ENCODE measurements at places on chromosomes 5 and 9.

DNA sequence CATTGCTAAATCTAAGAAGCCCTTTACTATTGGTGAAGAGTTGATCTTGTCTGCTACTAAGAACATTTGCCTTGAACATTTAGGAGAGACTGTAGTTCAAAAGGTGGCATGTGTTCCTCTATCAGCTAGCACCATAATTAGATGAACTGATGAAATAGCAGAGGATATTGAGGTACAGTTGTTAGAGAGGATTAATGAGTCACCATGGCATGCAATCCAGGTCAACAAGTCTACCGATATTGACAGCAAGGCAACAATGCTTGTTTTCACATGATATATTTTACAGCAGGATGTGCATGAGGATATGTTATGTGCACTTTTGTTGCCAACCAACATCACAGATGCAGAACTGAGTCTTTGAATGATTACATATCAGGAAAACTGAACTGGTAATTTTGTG is 134.3 kb upstream of the CDH9 start:
- no peak for DNase-seq

GRCh38 chr9:81861644-81862043 is 66.6 kb upstream of the SPATA31D4 start:
- no peak for DNase-seq

DNA sequence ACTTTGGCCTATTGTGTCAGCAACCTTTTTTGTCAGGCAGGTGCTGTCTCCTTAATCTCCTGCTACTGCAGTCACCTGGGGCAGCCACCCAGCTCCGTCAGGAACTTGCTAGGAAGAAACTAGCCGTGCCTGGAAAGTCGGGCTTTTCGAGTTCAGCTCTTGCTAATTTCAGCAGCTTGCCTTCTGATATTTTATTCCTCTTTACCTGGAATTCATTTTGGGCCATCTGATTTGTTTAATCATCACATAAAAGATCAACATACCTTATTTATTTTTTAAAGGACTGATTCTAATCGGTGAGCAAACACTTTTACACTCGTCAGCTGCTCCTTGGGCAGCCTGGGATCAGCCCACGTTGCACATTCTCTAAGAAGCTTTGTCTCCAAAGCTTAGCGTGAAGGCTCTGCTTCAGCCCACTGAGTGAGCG is 42.2 kb downstream of the PRLR start:
- no peak for DNase-seq

DNA sequence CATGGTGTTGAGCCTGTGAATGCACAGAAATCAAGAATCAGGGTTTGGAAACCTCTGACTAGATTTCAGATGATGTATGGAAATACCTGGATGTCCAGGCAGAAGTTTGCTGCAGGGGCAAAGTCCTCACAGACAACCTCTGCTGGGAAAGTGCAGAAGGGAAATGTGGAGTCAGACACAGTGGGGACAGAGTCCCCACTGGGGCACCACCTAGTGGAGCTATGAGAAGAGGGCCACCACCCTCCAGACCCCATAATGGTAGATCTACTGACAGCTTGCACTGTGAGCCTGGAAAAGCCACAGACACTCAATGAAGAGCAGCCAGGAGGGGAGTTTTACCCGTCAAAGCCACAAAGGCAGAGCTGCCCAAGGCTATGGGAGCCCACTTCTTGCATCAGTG is 181.9 kb upstream of the SEMA6A start:
- no peak for DNase-seq

DNA sequence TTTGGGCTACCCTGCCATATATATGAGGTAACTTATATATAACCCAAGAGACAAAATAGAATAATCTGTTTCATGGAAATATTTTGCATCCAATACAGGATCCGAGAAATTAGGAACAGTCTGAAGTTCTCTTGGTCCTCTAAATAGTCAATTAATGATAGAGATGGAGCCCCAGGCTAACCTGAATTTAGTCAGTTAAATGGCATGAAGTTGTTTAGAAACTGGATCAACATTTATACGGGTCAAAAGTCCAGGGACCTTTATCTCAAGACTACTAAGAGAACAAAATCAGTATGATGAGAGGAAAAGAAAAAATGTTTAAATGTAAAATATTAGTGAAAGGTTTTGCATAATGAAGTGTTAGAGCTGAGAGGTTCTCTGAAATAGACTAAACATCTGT is 303.3 kb upstream of the ACTBL2 start:
- DNase-seq: no peak

DNA sequence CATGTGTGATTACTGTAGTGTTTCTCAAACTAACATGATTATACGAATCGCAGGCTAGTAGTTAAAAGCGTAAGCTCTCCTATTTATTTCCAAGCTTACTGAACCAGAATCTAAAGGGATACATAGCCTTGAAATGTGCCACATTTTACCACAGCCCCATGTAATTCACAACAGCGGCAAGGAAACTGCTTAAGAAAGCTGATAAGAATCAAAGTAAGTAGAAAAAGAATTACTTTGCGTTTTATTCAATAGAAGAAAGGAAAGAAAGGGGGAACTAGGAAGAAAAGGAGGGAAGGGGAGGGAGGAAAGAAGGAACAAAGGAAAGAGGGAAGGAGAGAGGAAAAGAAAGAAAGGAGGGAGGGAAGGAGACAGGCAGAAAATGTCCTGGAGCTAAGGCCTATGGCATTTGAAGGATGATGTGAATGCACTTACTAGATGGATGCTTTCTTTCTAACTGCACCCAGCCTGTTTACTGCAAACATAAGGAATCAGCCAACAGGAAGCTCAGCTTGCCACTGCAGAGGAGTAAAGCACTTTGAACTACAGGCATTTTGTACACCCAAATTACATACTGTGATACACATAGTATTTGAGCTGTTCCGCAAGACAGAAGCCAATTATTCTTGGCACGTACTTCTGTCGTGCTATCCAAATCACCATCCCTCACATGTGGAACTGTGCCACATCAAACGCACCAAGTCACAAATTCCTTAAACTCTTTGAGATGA is 521.7 kb downstream of the RAB3C start:
- DNase-seq: no peak

DNA sequence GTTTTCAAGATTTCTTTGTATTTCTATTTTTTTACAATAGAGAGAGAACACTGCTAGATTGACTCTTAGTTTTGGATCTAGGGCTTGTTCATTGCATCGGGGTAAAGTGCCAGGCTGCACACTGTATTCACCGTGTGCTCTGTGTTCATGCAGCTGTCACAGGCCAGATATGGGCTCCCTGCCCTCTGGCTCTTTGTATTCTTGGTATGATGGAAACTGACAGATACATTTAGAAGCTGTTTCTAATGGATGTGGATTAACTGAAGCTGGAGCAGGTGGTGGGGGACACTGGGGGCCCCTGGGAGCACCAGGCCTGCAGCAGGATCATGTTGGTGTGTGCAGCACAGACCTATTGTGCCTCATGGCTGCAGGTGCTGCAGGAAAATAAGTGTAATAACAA is 28.0 kb downstream of the SLC36A1 start:
- DNase-seq: no peak

DNA sequence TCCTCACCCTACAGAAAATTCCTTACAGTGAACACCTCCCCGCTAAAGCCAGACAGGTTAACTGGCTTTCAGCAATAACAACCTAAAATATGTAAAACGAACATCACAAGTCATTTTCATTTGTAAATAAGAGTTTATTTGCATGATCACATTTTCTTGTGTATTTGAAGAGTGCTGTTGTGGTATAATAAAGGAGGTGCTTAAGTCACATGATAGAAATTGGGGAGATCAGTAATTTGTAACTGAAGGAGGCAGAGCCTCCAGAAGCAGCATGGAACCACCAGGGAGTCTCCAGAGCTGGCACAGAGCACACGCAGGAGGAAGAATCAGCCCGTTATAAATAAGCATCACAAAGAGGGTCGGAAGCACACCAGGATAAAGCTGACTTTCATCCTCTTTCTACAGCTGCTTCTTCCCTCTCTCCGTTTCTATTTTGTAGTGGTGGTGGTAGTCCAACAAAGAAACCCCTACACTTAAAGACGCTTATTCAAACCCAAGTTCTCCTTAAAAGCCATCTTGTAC is 210.6 kb downstream of the MAPKAP1 start:
- DNase-seq: no peak

DNA sequence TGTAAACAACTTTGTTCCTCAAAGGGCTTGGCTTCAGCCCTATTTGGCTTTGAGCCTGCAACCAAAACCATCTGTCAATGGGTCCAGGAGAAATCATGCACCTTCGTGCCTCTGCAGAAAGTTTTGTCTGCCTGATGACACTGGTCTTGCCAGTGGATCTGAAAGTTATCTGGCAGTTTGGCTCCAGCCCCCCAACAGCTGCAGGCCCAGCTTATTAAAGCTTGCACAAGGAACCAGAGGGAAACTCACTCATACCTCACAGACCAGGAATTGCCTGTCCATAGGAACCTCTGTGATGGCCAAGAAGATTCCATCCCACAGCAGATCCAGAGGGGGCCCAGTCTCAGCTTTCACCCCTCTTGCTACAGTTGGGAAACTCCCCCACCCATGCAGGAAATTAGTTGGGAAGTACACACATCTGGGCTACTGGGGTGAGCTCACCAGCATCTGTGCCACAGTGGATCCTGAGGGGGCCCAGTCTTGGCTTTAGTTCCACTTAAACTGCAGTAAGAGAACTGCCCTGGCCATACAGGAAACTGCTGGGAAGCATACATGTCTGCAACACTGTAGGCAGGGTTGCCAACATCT is 265.5 kb downstream of the GRIA1 start:
- DNase-seq: no peak

DNA sequence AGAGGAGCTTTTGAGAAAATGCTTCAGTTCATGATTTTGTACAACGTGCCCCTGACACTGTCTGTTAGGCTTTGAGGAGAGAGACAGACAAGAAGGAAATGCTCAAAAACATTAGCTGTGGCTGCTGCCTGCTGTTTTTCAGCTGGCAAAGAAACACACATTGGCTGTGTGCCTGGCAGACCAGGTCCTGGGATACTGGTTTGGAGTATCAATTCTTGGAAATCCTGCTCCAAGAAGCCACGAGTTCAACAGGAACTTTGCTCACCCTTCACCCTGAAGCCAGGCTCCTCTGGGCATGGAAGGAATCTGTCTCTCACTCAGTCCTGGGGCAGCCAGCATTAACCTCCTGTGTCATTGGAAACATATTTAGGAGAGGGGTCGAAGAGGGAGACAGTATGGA is 245.5 kb downstream of the AUH start:
- DNase-seq: no peak

- no peak for DNase-seq
These were observed 162.4 kb downstream of the TTC39B start for GRCh38 chr9:15144622-15145061.

GRCh38 chr9:114375386-114376175 is 12.2 kb downstream of the AKNA start:
- DNase-seq: peak; percentile 46

DNA sequence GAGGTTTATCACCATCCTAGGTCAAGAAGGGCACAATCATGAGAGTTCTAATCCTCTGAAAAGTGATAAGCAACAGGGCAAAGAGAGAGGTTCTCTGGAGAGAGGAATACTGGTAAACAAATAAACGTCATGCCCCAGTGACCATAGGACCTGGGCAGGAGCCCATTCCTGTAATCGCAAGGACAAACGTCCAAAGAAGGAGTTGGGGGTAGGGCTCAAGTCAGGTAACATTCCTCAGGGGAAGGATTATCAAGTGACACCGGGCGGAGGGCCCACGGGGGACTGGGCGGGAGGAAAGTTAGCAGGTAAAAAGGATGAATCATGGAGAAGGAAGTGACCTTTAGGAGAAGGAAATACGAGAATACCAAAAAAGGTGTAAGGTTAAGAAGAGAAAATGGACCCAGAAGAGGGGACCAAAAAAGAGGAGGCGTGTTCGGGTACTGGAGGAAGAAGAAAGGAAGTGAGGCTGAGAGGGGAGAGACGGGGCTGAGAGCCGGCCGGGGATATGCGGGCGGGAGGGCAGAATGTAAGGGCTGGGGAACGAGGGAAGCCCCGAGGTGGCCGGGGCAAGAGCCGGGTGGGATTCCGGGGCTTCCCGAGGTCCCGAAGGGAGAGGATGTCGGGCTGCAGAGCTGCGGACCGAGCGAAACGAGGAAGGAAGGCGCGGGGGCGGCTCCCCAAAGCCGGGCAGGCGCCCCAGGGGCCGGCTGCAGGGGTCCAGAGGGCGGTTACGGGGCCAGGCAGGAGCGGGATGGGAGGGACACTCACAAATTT is 583 bp downstream of the DIAPH1 start:
- peak; percentile 65 for DNase-seq

DNA sequence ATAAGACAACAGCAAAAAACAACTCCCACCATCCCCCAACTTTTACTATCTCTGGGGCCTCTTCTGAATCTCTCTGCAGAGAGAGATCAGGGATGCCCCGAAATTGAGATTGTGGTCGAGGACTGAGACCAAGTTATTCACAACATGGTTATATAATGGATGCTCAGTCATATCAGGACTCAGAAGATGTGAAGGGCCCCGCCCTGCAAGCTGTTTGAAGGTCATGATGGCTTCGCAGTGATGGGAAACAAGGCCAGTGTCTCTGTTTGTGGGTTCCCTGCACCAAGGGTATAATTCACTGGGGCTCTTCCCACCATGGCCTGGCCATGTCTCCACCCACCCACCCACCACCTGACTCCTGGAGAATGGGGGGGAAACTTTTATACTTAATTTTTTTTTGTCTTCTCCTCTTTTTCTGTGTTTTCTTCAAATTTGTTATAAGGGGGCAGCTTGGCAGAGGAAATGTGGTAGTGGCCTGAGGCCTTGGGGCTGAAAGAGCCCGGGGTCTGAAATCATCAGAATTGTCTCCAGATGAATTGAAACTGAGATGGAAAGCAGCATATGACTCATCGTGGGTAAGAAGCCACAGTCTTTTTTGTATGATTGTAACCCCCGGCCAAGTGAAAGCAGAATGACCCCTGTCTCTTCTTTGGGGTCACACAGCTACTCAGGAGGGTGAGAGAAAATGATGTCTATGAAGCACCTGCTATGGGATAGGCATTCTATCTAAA is 15.0 kb upstream of the TEX48 start:
- peak; percentile 40 for DNase-seq

DNA sequence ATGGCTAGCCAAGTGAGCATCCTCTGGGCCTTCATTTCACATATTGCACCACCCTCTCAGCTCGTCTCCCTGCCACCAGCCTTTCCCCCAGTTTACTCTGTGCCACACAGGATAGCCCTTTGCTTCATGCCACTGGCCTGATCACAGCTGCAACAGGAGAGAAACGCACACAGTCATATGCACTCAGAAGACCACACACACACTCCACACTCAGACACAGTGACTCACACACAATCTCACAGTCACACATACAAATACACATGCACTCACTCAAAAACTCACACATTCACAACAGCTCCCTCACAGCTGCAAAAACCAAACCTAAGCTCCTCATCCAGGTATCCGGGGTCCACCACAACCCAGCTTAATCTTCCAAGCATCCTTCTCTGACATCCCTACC is 38.7 kb downstream of the TTC39B start:
- DNase-seq: no peak

DNA sequence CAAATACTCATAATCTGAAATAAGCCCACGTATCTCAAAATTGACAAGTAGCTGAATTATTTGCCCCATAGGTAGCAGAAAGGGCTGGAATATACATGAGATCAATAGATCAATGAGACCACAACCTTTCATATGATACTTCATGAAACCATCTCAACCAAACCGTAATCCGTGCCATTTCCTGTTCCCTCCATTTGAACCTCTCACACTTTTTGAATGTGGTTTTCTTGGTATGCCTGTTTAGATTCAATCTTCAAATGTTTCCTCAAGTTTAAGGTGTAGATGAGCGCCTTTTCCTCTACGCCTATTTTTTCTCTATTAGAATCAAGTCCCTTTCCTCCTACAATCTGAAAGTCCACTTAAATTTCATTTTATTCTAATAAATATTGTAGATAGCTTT is 805.5 kb downstream of the EFNA5 start:
- no peak for DNase-seq

GRCh38 chr9:35001285-35001677 is 11.7 kb downstream of the DNAJB5 start:
- no peak for DNase-seq

Measured in CD4-positive, alpha-beta T cell treated with Interleukin-17A for 4 hours (primary cell).